ENCODE measurements at places on chromosomes 12 and 14. TPM values are rescaled to one million over a fixed set of nuclear protein-coding genes. Genes with fewer than 3 reads are reported as not detected.

RPGRIP1 gene
- not detected for total RNA-seq

- no peak for DNase-seq
These were observed 7.3 kb downstream of the USP15 start for GRCh38 chr12:62267480-62267879.

RERGL gene
- 0.51 TPM for total RNA-seq

STON2 gene
- not detected for total RNA-seq

- DNase-seq, result no peak
These were observed 14.5 kb upstream of the KLRD1 start for GRCh38 chr12:10293151-10293550.

DNA sequence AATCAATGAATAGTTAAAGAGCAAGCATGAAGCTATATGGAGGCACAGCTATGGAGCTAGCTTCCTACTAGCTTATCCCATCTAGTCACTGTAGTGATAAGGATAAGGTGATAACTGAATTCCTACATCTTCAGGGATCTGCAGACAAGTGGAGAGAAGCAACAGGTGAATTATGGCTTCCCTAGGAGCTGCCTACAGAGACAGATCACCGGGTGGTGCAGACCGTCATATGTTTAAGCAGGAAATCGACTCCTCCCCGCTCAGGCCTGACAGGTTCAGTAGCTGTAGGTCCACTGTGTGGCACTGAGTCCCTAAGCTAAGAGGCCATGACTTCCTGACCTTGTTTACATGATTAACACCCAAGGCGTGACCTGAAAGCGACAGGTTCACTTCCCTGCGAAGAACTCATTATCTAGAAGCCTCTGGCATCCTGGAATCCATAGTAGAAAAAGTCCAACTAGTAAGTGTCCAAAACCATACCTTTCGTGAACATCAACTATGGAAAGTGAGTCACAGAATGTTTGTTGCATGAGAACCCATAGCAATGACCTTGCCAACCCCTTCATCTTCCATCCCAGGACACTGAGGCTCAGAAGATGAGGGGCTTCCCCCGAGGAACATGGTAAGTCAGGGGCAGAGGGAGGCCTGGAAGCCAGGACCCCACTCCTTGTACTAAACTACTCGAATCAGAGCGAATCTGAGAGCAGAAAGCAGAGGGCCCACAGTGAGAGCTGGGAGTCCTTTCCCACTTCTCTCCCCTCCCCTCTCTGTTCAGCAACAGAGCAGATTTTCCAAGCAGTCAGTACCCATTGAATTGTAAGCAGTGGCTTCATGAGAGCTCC is 75.4 kb upstream of the CCND2 start:
- DNase-seq, result no peak

SETD1B gene
- 2.0 TPM for total RNA-seq

CDCA3 gene
- 19.6 TPM for total RNA-seq

DNA sequence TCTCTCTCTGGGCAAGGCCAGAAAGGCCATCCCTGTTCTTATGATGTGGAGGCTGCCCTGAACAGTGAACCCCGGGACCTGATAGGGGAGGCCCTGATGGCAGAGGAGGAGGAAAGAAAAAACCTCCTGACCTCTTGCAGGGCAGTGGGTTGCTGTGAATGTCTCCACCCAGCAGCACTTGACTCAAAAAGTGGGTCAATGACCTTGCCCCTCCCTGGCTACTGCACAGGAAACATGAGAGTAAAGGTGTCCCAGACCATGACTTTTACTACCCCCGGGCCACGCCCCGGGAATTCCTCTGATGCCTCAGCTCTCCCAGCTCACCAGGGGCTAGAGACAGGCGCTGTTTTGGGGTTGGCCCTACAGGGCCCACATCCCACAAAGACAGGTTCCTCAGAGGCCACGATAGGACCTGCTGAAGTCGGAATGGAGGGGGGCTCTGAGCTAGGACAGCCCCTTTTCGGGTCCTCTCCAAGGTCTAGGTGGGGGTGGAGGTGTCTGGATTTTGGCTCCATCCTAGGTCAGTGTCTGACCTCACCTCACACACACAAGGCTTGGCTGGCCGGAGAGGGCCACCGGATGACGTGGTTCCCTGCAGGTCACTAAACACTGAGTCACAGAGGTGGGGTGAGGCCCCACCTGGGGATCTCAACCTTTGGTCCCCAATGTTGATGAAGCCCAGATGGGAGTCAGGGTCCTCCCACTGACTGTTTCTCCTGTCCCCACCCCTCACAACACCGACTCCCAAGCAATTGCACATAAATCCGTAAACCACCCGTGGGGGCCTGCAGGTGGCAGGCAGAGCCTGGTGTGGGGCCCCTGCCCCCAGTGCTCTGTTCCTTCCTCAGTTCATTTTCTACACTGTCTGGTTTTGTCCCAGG is 1.6 kb downstream of the RHOF start:
- no peak for DNase-seq

- no peak for DNase-seq
These were observed 34.9 kb downstream of the ACTN1 start for GRCh38 chr14:68944162-68944561.

SERPINA10 gene
- total RNA-seq, result not detected

DNA sequence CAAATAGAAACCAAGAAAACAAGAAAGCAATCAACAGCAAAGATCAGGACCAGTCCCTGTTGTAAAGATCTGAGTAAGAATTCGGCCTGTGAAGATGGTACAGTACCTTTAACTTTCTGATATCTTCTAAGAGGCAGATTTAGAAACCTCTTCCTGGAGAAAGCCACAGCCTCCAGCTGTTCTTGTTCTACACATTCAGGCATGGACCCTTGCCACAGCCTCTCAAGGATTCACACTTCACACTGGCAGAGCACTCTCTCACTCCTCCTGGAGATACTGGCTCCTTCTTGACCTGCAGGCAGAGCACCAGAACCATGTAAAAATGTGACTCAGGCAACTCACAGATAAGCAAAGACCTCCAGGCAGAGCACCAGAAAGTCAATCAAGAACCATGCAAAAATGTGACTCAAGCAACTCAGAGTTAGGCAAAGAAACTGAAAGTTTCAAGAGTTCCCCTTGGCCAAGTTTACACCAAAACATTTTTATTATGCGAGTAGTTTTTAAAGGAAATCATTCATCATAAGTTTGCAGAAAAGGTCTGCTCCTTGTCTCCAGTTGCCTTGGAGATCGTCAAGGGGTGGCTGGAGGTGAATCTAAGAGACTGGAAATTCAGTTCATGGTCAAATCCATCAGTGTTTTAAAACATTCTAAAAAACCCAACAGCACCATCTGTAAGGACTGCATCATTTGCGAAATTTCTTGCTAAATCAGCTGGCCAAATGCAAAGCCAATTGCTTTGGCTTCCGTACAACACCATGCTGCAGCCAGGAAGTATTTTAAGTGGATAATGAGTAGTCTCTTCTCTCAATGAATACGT is 119.3 kb upstream of the MDM1 start:
- peak; percentile 85 for DNase-seq

GPX2 gene
- not detected for total RNA-seq

GRCh38 chr12:121114019-121114639 is 18.5 kb upstream of the P2RX7 start:
- no peak for DNase-seq

TXNDC16 gene
- 2.5 TPM for total RNA-seq

DNA sequence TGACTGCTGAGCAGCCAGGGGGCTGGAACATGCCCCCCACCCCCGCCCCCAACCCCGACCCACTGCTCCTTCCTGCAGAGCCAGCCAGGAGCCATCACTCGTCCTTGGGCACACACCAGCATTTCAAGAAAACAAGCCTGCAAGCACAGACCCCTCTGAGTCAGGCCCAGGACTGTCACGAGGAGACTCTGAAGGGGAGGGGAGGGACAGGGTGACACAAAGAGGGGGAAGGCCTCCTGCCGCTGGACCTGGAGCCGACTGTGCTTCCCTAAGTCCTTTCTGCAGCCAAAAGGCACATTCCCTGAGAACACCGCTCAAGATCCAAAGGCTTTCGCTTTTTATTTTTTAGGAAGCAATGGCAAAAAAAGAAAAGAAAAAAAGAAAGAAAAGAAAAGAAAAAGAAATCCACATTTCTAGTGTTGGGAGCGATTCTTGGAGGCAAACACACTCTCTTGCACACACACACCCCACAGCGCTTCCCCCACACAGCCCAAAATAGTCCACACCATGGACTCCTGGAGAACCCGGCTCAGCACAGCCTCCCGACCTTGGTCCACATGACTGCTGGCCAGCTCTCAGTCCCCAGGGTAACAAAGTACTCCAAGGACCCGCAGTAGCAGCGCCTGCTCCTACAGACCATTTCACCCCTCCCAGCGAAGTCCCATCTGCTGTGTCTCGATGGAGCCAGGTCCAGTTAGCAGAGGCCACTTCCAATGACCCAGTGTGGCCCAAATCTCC is 101.7 kb downstream of the DPF3 start:
- no peak for DNase-seq

DNA sequence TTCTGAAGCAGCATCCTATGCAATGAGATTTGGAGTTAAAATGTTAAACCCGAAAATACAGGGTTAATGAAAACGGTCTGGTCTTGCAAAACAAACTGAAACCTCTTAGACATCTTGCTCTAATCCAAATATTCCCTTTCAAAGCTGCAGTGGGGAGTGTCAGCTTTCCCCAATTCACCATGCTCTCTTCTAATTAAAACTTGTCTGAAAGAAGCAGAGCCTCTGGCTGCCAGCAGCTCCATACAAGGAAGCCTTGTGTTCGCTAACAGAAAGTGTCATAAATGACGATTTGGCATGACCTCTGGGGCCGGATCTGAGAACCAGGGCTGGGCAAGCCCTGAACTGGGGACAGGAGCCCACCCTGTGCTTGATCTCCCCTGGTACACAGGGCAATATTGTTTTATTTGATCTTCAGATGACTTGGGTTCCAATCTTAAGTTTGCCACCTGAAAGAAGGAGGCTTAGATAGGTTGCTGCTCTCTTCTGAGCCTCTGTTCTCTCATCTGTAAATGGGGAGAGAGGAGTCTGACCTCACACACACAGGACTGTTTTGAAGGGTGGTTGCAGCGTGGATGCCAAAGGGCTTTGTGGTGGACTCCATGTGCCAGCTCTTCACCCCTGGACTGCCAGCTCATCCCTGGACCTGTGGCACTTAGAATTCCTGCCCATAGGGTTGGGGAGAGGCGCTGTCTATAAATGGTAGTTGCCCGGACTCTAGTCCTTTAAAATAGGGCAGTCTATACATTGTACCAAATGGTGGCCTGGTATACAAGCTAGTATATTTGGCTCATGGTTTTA is 7.8 kb downstream of the KMT5A start:
- peak; percentile 45 for DNase-seq

- peak; percentile 49 for DNase-seq
These were observed 238.5 kb downstream of the CACNA1C start for GRCh38 chr12:2291182-2291832.

- DNase-seq, result no peak
These were observed 277.5 kb downstream of the NUAK1 start for GRCh38 chr12:105861227-105861626.

RNASE7 gene
- total RNA-seq, result not detected

- peak; percentile 51 for DNase-seq
These were observed 947 bp downstream of the GAS2L3 start for GRCh38 chr12:100574187-100575074.

HNF1A gene
- not detected for total RNA-seq

KRT79 gene
- total RNA-seq, result not detected

TGM1 gene
- 1.3 TPM for total RNA-seq

EIF2B2 gene
- 18.6 TPM for total RNA-seq

- DNase-seq, result no peak
These were observed 6.1 kb downstream of the KMT2D start for GRCh38 chr12:49054524-49054923.

DNA sequence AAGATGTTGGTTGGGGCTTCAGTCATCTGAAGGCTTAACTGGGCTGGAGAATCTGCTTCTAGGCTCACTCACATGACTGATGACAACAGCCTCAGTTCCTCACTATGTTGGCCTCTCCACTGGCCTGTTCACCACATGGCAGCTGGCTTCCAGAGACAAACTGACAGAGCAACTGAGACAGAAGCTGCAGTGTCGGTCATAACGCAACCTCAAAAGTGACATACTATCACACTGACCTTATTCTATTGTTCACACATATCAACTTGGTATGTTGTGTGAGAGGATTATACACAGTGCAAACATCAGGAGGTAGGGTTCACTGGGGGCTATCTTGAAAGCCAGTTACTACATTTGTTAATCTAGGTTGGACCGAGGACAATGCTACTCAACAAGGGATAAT is 92.9 kb downstream of the PAWR start:
- peak; percentile 3 for DNase-seq

- peak; percentile 47 for DNase-seq
These were observed 271.4 kb downstream of the DUSP6 start for GRCh38 chr12:89080793-89081465.

TMEM132D gene
- not detected for total RNA-seq

CAPZA3 gene
- not detected for total RNA-seq

DNAI7 gene
- total RNA-seq, result not detected

MYH6 gene
- total RNA-seq, result not detected

DNA sequence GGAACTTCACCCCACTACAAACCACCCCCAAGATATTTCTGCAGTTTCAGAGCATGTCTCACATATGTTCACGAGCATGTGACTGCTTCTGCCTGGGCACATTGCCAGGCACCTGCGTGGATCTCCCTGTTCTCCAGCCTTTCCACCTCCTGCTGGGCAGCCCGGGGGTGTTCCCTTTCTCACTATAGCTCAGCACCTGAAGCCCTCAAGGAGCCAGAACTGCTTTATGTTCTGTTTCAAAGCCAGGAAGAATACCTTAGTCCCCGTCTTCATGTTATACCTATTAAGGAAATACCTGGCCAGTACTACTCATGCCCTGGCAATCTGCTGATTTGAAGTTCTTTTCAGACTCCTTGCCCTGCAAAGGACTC is 4.2 kb upstream of the FGF6 start:
- DNase-seq, result no peak

DNA sequence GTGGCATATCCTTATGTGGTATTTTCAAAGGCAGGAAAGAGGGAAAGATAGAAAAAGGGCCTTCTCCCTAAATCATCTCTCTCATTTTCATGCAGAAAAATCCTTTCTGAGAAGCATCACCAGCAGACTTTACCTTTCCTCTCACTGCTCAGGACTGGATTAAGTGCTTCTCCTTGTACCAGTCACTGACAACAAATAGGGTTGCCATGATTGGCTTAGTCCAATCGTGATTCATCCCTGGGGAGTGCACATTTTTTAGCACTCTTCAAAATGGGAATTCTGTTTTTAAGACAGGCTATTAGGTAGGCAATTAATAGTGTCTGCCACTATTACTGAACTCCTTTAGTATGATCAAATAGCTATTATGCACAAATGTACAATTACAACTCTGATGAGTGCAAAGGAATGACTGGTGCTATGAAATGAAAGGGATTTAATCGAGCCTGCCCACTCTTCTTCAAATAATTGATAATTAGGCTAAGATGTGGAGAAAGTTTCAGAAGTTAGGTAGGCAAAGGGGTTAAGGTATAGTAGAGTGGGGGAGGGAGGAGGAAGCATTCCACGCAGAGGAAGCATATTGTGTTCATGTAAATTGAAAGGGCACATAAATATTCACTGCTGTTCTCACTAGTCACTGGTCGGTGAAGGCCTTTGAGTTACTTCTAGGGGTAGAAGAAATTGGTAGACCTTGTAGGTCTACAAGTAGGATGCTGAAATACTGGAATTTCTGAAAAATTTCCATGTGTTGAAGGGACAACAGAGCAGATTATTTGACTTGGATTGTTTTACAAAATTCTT is 84.0 kb downstream of the MSRB3 start:
- peak; percentile 23 for DNase-seq
